Activated CD4-positive, alpha-beta T cell treated with anti-CD3 and anti-CD28 coated beads, Interleukin-2, amount 50 U/mL, for 4 hours (primary cell): ENCODE measurements at places on chromosomes 6 and 20.

DNA sequence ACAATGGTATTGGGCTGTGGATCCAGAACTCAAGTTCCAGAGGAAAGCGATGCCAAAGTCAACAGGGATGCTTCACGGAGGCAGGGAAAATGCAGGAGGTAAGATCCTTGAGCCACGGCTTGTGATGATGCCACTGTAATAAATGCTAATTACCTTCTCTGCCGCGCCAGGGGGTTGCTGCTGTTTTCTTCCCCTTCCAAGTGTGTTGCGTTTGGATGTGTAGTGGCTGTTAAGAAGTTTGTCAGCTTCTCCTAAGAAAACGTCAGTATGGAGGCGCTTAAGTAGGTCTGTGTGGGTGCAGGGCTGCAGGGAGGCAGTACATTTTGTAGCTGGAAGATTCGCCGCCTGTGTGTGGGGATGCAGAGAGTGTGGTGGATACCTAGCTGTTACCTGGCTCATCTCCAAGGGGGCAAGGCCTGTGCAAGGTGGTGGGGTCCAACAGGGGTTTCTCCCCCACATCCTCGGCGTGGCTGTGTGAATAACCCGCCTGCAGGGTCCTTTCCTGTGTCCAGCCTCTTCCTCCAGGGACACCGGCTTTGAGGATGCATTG is 318.7 kb downstream of the CDH4 start:
- DNase-seq = no peak

DNA sequence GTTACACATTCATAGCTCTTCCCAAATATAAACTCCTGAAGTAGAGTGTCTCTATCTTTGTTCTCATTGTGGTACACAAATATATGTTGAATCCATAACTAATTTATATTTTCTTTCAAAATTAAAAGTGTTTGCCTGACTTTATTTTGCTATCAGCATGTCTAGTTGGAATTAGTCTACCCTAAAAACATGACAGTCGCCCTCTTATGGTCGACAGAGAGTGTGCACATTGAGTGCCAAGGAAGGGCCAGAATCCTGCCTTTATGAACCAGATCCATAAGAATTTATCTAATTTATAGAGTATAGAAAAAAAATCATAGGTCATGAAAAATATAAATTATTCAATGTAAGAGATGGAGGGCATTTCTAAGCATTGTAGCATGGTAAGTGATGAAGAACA is 12.3 kb upstream of the DEFB112 start:
- no peak for DNase-seq

GRCh38 chr6:83354747-83355146 is 76.1 kb downstream of the ME1 start:
- DNase-seq = no peak

DNA sequence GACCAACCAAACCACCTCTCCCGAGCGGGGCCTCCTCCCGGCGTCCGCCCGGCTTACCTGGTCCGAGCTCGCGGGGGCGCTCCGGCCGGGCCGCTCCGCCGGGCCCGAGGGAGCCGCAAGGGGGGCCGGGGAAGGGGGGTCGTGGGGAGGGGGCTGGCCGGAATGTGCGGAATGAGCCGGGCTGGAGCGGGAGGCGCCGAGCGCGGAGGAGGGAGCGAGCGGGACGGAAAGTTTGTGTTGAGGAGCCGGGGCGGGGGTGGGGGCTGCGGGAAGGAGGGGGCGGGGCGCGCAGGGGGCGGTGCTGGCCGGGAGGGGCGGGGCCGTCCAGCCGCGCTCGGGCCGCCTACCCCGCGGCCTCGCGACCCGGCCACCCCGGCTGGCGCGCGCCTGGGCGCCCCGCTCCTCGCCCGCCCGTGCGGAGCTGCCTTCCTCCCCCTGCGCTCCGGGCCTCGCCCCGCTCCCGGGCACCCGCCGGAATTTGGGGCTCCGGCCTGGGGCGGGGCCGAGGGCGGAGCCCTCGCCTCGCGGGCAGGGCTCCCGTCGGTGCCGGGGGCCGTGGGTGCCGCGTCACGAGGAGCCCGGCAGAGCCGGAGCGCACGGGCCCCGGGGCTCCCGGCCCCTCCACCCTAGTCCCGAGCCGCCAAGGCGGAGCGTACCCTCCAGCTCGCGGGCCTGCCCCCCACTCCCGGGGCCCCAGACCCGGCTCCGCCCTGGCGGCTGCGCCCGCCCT is at the start of gene TEAD3:
TSS of gene TEAD3 (minus strand) at position 239 of the 730 bp plus-strand sequence.
- DNase-seq = peak; percentile 34

GRCh38 chr20:64180673-64181072 is 16.4 kb downstream of the MYT1 start:
- DNase-seq = no peak

GRCh38 chr20:59028812-59029211 is 3.3 kb downstream of the ATP5F1E start:
- no peak for DNase-seq

DNA sequence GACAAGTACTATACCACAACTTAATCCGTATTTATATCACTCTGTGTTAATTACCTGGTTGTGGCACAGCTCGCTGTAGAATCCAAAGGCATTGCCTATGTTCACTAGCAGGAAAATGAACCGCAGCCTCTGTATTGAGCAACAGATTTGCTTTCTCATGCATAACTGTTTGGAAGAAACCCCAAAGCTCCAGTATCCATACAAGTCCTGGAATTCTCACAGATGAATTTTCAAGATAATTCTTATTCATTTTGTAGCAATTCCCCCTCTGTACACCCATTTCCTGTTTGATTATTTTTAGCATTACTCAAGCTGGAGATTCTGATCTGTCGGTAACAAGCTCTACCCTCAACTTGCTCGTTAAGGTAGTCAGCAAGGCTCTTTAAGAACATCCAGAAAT is 63.5 kb downstream of the STMND1 start:
- no peak for DNase-seq

GRCh38 chr6:75349262-75349984 is 64.8 kb upstream of the TMEM30A start:
- no peak for DNase-seq

GRCh38 chr6:121759370-121759769 is 323.9 kb downstream of the GJA1 start:
- DNase-seq = no peak

DNA sequence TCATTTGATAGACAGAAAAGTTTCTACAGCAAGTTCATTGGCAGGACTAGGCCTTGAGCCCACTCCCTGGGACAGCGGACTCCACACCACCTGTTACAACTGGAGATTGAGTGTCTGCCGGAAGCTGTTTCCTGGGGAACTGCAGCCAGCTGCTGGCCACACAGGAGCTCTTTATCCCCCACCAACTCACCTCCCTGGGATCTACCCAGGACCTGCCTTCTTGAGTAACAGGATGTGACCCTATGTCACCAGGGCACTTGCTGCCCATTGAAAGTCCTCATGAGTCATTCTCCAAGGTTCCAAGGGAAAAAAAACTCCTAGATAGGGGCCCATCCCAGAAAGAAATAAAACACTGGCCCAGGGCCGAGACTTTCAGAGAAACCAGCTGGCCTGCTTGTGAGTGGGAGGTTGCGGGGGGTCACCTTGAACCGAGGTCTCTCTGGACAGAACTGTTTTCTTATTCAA is 37.4 kb upstream of the SLC9A8 start:
- DNase-seq = no peak

GRCh38 chr20:41622584-41622983 is 4.4 kb upstream of the CHD6 start:
- DNase-seq = no peak

GRCh38 chr6:112590326-112590725 is 243.2 kb downstream of the RFPL4B start:
- no peak for DNase-seq

DNA sequence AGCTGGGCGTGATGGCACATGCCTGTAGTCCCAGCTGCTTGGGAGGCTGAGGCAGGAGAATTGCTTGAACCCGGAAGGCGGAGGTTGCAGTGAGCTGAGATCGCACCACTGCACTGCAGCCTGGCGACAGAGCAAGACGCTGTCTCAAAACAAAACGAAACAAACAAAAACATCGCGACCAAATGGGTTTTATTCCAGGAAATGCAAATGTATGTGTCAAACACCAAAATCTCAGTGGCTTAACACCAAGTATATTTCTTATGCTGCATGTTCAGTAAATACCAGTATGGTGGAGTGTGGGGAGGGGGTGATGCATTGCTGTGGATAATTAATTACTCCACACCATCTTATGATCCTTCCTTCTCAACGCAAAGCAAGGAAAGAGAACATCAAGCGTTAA is 28.1 kb downstream of the ACTR5 start:
- DNase-seq = no peak

DNA sequence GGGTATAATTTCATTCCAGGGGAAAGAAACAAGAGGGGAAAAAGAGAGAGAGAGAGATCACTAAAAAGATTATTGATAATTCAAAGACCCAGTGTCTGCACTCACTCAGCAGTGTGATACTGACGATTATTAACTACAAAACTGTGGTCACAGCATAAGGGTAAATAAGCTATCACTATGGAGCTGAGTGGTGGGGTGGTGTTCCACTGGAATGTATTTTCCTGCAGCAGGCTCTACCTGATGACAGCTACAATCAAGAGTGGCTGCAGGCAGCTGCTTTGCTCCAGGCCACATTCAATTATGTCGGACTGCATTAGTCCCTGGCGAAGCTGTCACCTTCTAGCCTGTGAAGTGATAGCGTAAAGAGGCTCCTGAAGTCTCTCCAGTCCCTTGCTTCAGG is 122.2 kb upstream of the TFAP2D start:
- DNase-seq = no peak

GRCh38 chr6:160420253-160420968 is 72.2 kb downstream of the SLC22A3 start:
- no peak for DNase-seq

DNA sequence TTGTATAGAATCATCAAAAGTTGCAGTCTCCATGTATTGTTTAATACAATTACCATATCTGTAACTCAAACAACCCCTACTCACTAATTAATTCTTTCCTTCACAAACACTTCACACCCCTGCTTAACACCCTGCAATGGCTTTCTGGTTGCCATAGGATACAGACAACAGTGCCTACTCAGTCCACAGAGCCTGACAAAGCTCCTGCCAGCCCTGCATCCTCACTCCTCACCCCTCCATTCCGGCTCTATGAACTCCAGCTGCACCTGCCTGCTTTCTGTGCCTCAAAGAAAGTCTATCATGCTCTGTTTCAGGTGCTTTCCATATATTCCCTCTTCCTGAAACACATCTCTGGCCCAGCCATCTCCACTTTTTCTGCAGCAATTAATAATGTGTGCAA is 253.4 kb downstream of the HACE1 start:
- no peak for DNase-seq

DNA sequence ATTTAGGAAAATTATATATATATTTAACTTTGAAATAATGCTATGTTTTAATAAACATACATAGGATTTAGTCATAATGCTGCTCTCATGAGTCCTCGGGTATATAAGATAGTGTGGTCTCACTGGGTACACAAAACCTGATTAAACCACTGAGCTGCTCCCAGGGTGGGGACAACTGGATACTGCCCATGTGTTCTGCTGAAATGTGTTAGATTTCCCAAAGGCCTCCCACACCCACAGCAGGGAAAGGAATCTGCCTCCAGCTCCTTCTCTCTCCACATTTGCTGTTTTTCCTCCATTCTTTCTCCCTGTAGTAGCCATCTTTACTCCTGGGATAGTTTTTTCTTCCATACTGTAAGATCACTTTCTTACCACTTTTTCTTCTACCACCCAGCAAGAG is 69.2 kb upstream of the TRAF3IP2 start:
- DNase-seq = no peak

GRCh38 chr6:159943968-159944598 is 24.8 kb upstream of the IGF2R start:
- DNase-seq = no peak

- no peak for DNase-seq
These were observed 172.8 kb upstream of the ARG1 start for GRCh38 chr6:131400054-131400778.

- no peak for DNase-seq
These were observed 80.6 kb downstream of the LAMA2 start for GRCh38 chr6:128963561-128963960.

GRCh38 chr6:143680141-143680540 is 2.4 kb downstream of the PHACTR2 start:
- no peak for DNase-seq

DNA sequence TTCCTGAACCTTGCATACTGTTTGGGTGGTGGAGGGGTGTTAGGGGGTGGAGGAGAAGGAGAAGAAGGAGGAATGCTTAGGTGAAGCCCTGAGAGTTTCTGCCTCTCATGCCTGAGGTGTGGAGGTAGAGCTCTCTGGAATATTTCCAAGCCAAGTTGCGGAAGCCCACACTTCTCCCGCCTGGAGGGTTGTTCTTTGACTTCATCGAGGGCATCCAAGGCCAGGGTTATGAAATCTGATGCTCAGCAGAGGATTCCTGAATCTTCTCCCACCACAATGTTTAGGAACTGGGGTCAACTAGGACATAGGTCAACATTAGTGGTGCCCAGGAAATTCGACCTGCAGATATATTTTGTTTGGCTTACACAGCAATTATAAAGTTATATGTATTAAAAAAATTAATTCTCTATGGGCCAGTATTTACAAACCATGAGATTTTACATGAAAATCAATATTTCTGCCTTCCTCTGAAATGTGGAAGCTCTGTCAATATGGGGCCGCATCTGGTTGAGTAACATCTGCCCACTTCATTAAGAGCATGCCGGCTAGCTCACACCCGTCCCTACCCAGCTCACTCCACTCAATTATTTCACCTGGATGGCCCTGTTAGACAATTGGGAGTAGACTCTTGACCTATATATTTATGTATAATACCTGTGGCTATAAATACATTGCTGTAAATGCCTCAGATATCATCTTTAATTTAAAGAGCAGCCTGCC is 257.1 kb upstream of the ZFP64 start:
- no peak for DNase-seq

DNA sequence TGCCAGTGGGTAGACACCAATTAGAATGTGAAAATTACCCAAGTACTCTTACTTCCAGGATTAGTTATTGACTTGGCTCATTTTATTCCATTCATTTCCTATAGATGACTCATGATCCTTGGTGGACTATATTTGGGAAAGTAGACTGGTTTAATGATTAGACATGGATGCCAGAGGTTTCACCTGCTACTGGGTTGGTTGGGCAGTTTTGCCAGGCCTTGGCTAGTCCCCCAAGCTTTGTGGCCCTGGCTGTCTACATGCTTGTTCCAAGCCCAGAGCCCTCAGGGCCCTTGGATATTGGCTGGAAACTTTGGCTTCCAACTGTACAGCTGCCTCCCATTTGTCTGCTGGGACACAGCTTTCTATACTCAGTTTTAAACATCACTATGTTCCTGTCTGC is 104.1 kb downstream of the ZFP64 start:
- DNase-seq = no peak

DNA sequence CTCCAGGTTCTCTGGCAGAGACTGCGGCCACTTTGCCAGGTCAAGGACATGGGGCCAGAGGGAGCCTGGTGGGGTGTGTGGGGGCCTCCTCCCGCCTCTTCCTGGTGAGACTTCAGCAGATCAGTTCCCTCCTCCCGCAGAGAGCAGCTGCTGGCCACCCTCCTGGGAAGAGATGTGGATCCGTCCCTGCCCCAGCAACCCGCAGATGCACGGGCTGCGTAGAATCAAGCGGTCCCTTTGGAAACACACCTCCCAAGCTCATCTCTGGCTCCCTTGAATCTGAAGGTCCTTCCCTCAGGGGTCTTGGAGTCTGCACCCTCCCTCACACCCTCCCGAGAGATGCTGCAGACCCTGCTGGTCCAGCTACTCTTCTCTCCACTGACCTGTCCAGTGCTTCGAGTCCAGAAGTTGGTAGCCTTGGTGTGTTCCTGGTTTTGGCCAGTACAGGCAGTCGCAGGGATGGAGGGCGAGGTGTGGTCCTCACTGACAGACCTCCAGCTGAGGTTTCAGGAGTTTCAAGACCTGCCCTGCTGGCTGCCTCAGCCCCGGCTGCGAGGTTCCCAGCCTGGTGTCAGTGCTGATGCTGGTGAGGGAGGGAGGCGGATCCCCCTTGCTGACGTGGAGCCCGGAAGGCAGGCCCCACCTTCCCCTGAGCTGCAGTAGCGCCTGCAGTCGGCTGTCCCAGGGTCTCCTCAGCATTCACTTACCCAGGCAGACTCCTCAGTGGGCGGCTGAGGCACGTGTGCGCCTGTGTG is at the start of gene NPBWR2:
TSS of gene NPBWR2 (minus strand) at position 585 of the 755 bp plus-strand sequence. CDS start 734 bp downstream, outside the sequence.
- DNase-seq = no peak
